WTC11 (cell line): ENCODE measurements at places on chromosomes 6 and 20. TPM values are rescaled to one million over a fixed set of nuclear protein-coding genes. Genes with fewer than 3 reads are reported as not detected.

GRCh38 chr20:38177201-38177600 is 12.1 kb upstream of the TGM2 start:
- DNase-seq, result no peak
- H3K4me1 ChIP-seq, result peaks cover 4% of the 10 kb centered on the region; the same call in 1 of the 2 replicates
- H3K36me3 ChIP-seq, result no peaks in the 10 kb centered on the region
- H3K27ac ChIP-seq, result no peak overlapping the region
- no peak overlapping the region for H3K4me3 ChIP-seq

GRCh38 chr6:147222160-147222838 is 18.1 kb downstream of the STXBP5 start:
- H3K4me3 ChIP-seq, result no peak overlapping the region
- H3K4me1 ChIP-seq, result peaks cover 25% of the 10 kb centered on the region
- no peak for DNase-seq
- peak overlapping the region; percentile 67 for H3K27ac ChIP-seq
- peaks cover 4% of the 10 kb centered on the region; the same call in 1 of the 2 replicates for H3K36me3 ChIP-seq
- no peaks in the 10 kb centered on the region for H3K27me3 ChIP-seq

GRCh38 chr20:37850724-37851355 is 52.1 kb upstream of the VSTM2L start:
- H3K27me3 ChIP-seq, result no peaks in the 10 kb centered on the region
- H3K27ac ChIP-seq, result no peak overlapping the region

The OGFRL1 gene
- total RNA-seq, result 3.8 to 5.4 TPM (median 4.0 TPM) in 3 replicates

The WRNIP1 gene
- 33.8 to 36.3 TPM (median 36.2 TPM) in 3 replicates for total RNA-seq
